NCI-H524 (cell line): ENCODE measurements at places on chromosomes 1 and 21.
A peak's percentile ranks its signal among the peaks of the same experiment; 100 is the strongest.

GRCh38 chr1:8202182-8202905 is 115.6 kb upstream of the SLC45A1 start:
- no peak for DNase-seq

DNA sequence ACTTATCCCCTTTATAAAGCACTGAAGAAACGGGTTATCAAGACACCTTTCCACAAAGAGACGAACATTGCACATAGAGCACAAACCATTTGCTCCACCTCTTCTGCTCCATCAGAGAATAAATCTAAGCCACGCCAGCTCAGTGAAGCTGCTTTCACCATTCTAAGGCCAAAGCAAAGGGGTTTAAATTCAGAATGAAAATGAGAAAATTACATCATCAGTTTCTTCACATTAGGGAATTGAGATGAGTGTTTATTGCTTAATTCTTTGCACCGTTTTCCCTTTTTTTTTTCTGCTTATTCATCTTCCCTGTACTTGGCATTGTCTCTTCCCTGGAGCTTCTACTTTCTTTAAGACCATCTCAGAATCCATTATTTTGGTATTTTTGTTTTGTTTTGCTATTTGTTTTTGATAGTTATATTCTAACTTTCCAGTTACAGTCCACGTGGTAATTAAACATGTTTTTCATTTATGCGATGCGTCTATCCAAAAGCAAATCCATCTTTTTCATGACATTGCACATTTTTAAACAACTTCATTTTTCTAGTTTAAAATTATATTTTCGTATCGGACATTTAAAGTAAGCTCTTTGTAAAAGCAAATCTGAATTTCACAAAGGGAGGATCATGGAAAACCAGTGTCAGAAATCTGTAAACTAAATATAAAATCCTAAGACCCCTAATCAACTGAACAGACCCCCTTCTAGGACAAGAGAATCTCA is 1.9 kb upstream of the OR2T34 start:
- DNase-seq: no peak

DNA sequence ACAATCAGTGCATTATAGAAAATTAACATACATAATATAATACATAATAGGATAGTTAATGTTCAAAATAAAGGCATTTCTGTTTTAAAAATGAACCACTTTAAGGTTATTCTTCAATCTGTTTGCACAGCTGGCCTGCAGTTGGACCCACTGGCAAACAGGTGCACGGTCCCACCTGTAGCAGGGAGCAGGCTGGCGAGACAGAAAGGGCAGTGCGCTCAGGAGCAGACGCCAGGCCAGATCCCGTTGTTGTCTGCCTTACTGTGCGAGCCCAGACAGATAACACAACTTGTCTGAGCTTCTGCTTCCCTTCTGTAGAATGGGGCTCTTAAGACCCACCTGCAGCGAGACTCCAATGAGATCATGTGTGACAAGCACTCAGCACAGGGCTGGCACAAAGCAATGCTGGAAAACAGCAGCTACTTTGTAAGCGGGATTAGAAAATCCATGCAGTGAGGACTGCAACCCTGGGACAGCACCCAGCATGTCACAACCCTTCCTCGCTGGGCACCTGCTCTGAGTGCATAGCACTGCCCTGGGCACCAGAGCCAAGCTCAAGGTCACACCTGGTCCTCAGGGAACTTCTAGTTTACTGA is 33.5 kb downstream of the VPS26C start:
- no peak for DNase-seq

DNA sequence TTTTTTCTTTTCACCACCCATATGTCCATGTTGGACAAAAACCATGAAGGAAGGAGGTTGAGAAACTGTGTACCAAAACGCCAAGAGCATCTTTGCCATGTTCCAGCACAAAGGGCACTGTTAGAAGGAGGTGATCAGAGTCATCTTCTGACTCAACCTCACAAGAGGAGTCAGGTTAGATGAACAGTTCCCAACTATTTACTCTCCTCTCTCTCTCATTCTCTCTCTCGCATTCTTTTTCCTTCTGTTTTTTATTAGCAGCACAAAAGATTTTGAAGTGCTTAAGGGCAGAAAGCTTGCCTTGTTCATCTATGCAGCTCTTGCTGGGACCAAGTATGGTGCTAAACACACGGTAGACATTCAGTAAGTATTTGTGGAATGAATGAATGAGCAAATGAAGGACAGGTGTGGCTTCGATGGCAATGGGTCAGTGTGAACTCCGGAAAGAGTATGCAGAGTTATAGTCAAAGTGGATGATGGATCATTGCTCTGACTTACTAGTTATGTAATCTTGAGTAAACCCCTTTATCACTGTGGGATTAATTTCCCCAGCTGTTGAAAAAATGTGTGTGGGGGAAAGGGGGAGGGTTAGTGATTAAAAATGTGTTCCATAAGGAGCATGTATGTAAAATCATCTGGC is 33.9 kb downstream of the DDR2 start:
- DNase-seq: peak; percentile 93

DNA sequence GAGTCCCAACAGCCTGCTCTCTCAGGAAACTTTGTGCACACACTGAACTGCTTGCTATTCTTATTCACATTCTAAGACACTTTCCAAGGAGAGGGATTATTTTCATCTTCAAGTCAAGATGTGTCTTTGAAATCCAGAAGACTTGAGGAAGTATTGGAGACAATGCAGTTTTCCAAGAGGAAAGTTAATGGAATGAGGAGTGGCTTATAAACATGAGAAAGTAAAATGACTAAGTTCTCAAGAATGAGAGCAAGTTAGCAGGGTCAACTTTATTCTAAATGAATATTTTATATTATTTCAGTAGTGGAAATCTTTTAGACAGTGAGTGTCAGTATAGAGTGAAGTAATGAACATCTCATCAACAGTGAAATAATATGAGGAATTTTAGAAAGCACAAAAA is 1239.3 kb downstream of the MRPL39 start:
- no peak for DNase-seq

DNA sequence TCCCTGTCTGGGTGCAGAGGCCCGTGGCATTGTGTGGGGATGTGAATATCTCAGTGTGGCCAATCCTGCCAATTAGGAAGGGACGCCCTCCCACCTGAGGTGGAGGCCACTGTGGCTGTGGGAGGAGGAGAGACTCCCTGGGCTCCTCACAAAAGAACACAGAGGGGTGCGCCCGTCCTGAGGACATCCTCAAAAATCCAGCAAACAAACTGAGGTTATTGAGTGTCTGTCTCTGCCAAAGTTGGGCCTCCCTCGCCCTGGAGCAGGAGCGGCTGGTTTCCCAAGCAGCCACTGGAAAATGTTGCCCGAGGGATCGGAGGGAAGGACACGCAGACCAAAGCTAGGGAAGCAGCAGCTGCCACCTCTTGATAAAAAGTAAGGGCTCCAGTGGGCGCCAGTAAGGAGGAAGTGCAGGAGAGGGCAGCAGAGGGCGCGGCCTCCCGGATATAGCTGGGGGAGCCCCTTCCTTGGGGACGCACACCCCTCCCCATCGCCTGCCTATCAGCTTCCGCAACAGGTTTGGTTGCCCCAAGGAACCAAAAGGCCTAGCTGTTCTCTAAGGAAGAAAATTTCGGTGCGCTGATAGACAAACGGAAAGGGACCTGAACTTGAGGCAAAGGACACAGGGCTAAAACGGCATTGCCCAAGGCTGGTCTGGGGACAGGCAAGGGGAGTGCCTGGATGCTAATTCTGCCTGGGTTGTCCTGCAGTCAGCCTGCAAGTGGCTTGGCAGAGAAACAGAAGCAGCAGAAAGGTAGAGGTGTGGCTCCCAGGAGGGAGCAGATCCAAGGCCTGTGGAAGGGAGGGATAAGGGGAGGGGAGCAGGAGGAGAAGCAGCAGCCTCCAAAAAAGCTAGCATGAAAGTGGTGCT is 1.7 kb upstream of the GRIK3 start:
- peak; percentile 77 for DNase-seq

DNA sequence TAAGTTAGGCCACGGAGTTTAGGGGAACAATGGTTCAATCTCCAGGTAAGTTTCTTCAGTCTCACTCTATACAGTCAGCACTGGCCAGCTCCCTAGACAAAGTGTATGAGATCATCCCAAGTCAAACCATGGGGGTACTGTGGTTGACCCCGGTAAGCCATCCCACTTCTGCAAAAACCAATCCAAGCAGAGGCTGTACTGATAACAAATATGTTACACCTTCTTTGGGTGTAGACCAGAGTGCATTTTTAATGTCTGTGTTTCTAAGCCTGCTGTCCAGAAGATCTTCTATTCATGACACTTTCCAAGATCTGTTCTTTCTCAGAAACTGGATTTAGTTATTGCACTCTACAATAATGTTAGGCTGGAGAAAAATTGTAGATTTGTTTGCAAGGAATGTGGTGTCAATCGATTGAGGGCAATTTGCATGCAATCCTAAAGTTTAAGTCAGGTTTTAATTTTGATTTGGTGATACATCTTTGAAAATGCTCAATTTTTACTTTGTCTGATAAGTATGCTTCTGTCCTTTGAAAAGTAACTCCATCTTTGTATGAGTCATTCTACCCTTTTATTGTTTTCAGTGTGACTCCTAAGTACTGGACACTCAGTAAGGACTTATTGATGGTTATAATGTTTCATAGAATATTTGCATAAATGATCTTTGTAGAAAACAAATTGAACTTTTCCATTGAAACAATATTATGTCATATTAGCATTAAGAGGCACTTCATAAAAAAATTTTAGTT is 152.4 kb downstream of the HLX start:
- DNase-seq: no peak

DNA sequence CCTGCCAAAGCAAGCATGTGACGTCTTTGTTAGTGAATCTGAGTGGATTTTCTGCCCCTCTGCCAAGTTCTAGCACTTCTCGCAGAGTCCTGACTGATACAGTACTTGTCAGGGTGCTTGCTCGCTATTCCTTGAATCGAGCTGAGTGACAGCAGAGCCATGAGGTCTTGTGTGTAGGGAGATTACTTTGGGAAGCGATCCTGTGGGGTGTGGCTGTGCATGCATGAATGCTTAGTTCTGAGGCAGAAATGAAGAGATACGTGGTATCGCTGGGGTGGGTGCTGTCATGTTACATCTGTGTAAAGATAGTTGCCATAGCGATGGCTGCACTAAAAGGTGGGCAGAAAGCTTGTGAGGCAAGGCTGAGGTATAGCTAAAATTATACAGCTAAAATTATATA is 19.3 kb upstream of the DNAJC28 start:
- no peak for DNase-seq

- peak; percentile 78 for DNase-seq
Observed at GRCh38 chr21:37530901-37531351, 164.4 kb downstream of the DYRK1A start.

DNA sequence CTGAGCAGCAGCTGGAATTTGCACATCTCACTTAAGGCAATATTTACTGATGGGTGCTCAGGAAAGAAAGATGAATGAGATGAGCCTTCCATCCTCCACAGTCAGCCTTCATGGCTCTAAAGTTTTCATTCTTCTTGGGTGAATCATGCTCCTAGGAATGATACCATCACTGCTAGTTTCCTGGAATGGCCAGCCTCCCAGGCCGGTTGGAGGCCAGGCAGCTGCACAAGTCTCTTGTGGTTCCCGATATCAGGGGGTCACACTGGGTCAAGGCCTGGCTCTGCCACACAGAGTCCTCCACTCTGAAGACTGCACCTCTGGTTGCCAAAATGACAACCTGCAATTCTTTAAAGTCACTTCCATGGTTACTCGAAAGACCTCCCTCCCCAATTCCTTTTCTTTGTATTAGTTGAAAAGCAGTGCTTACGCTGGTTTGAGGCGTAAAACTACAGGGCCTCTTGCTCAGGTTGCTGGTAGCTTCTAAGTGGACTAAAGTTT is 46.2 kb upstream of the PALMD start:
- no peak for DNase-seq

DNA sequence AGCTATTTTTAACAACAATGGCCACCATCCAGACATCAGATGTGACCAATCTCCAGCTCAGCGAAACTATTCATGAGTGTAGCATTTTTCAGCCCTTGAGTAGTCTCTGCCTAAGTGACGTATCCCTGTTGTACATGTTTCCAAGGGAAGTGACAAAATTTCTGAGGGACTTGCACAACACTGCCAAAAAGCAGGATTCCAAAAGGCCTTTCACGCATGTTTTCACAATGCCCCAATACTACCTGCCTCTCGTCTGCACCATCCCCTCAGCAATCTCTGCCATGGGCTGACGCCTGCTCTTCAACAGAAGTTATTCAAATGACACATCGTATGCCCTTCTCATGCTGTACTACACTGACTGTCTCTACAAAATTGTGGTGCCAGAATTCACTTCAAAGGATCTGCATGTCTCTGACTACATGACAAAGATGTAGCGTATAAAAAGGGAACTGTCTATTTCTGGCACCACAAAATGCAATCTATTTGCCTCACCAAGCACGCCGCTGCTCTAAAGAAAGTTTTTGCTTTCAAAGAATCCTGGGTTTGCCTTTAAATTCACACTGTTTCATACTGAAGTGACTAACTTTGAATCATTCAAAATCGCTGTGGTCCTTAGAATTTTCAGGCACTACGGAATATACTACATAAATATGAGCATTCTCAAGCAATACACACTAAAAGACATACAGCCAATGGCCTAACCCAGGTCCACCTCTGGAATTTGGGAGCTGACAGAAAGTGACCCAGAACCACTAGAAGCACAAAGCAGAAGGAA is 32.9 kb downstream of the JAK1 start:
- no peak for DNase-seq

DNA sequence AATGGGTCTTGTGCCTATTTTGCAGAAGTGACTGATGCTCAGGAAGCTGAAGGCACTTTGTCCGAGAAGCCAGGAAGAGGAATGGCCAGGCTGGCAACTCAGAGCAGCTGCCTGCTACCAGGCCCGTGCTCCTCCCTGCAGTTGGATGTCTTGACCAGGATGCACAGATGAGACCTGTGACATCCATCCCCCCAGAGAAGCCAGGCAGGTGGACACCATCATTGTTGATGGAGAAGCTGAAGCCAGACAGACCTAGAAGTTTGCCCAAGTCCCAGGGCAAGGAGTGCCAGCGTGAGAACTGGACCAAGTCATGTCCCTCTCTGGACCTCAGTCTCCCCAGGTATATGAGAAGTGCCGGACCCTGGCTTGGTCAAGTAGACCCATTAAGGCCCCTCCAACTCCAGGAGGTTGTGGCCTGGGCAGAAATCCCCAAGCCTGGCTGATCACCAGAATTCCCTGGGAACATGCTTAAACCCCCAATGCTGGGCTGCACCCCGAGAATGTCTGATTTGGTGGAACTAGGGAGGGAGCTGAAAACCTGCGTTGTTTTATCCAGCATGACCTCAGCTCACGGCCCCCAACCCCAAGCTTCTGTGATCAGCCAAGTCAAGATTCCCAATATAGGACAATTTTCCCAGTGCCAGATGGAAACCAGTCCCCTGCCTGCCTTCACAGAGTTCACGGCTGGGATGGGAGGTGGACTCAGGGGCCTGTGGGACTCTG is 82.4 kb downstream of the CAMK2N1 start:
- DNase-seq: no peak

DNA sequence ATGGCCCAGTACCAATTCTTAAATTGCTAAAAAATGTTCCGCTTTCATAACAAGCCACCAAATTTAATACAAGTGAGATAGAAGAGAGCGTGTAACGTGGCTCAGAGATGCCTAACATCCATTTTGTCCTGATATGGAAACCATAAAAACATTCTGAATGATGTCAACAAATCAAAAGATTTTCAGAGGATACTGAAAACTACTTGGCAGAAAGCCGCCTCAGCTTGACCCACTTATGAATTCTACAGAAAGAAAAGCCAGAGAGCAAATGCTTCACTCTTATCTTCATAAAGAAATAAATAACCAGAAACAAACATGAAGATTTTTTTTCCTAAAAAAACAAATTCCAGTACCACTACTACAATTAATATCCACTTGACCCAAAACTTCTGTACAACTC is 41.2 kb downstream of the OMA1 start:
- no peak for DNase-seq

GRCh38 chr1:207501071-207501470 is 5.1 kb downstream of the CR1 start:
- no peak for DNase-seq
